ENCODE measurements at places on chromosomes 13 and 19.

GRCh38 chr19:51552996-51553725 lies 17.9 kb upstream of the ZNF175 start:
- DNase-seq, result peak; percentile 82

- DNase-seq, result peak; percentile 63
Observed at GRCh38 chr13:75636436-75637180, 478 bp downstream of the LMO7 start.

- DNase-seq, result no peak
Observed at GRCh38 chr19:14985133-14985532, 5.5 kb upstream of the SLC1A6 start.

GRCh38 chr19:18392417-18392816 lies 5.0 kb downstream of the LRRC25 start:
- no peak for DNase-seq

DNA sequence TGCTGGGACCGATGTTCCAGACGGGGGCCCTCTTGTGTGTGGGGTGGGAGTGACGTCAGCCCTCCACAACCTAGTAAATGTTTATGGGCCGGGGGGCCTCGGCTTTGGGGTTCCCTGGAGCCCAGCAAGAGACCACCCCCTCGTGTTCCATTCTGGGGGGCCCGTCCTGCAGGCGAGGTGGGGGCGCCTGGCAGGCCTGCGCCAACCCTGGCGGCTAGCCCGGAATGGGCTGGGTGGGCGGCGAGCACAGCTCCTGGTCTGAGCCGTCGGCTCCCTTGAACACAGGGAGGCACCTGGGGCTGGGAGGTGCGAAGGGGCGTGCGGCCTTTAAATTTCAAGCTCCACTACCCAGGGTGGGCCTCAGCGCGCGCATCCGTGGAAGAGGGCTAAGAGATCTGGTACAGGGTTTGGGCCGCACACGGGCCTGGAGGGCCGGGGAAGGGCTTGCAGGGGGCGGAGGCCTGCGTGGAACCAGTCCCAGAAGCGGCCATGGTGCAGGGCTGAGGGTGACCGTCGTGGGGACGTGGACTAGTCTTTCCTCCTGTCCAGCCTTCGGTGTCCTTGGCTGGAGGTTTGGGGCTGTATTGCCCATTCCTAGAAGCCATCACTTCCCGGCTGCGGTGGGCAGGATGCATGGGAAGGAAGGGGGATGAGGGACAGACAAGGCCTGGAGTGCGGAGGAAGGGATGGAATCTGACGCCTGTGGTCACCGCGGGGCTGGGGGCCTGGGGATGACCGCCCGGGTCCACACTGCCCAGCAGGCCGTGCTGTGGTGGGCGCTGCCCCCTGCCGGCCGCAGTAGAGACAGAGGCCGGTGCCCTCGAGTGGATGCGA lies 11.4 kb downstream of the NDUFA11 start:
- peak; percentile 45 for DNase-seq

- no peak for DNase-seq
Observed at GRCh38 chr13:77383097-77383496, 56.2 kb upstream of the MYCBP2 start.

- no peak for DNase-seq
Observed at GRCh38 chr13:33543631-33544265, 258.2 kb upstream of the STARD13 start.

- DNase-seq, result peak; percentile 39
Observed at GRCh38 chr19:35030257-35031071, at the start of gene SCN1B. Gene SCN1B, plus strand, starts transcription at chr19:35030470. Its CDS starts 351 bp downstream, at chr19:35030821.

- no peak for DNase-seq
Observed at GRCh38 chr13:88887045-88887662, 1216.0 kb downstream of the SLITRK5 start.

- no peak for DNase-seq
Observed at GRCh38 chr19:2536461-2536860, 60.5 kb downstream of the GADD45B start.

- no peak for DNase-seq
Observed at GRCh38 chr19:29851769-29852521, 40.2 kb downstream of the CCNE1 start.

GRCh38 chr13:72849571-72849970 lies 67.6 kb downstream of the PIBF1 start:
- DNase-seq, result no peak

GRCh38 chr13:33172911-33173310 lies 112.6 kb downstream of the STARD13 start:
- DNase-seq, result no peak

DNA sequence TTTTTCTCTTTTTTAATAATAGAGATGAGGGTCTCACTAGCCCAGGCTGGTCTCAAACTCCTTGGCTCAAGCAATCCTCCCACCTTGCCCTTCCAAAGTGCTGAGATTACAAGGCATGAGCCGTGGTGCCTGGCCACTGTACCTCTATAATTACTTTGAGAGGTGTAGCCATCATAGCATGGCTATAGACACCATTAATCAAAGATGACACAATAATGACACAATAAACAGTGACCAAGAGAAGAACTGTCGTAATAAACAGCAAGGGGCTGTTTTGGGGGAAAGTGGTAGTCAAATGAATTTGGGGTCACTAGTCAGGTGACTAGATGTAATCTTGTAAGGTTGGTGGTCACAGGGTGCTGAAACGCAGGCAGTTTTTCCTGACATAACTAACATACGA lies 30.4 kb downstream of the KLF5 start:
- no peak for DNase-seq

All from lung (tissue), 17 donors.